ENCODE measurements at places on chromosomes 4 and X.

GRCh38 chrX:1386338-1387127 is 5.4 kb downstream of the SLC25A6 start:
- DNase-seq: no peak

DNA sequence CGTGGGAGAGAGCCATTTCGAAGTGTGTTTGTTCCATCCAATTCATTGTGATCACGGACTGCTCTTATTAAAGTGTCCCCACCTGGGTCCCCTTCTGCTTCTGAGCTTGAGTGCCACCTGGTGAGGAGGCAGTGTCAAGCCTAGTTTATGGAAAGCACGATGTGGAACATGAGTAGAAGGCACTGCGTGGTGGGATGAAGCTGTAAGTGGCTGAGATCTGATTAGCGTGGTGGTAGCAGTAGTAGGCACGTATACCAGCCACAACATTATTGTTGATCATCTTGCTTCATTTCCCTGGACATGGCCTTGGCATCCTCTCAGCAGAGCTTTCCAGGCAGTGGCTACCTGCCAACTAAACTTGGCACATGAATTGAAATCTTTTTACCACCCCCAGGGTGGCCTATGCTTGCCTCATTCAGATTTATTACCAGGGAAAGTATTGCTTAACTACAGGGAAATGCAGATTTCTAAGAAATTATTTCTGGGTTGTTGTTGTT is 46.4 kb downstream of the GPAT3 start:
- DNase-seq: no peak

GRCh38 chr4:150952167-150952845 is 62.8 kb downstream of the LRBA start:
- DNase-seq: no peak

- DNase-seq: no peak
Measured at GRCh38 chr4:76494871-76495590, 60.0 kb downstream of the SHROOM3 start.

DNA sequence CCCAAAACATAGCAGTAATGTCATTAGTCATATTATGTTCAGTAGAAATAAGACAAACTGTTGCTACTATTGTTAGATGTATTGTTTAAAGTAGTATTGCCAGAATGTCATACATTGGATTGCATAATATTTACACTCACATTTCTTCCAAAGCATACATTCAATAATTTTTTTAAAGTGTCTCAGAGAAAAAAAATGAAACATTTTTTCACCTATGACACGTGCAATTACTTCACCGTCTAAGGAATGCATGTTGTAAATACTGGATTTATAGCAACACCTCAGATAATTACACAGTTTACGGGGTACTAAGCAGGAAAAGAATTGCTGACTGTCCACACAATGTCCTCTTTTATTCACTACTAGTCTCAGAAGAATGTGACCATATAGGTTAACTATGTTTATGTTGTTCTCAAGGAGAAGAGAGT is 162.1 kb downstream of the PCDH18 start:
- peak; percentile 63 for DNase-seq

DNA sequence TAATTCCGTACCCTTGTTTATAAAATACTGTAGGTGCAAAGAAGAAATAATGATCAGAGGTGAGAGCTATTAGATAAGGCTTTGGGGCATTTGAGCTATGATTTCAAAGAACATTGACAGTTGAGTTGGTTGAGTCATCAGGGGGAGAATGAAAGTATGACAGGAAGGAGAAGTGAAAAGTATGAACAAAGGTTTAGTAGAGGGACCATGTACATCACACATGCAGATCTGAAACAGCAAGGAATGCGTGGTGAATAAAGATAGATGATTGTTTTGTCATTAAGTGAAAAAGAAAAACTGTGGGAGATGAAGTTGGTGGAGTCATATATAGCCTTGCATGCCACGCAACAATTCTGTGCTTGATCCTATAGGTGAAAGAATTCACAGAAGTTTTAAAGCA is 163.1 kb downstream of the ARAP2 start:
- no peak for DNase-seq

- peak; percentile 24 for DNase-seq
Measured at GRCh38 chr4:149370785-149371420, 444.7 kb downstream of the IQCM start.

DNA sequence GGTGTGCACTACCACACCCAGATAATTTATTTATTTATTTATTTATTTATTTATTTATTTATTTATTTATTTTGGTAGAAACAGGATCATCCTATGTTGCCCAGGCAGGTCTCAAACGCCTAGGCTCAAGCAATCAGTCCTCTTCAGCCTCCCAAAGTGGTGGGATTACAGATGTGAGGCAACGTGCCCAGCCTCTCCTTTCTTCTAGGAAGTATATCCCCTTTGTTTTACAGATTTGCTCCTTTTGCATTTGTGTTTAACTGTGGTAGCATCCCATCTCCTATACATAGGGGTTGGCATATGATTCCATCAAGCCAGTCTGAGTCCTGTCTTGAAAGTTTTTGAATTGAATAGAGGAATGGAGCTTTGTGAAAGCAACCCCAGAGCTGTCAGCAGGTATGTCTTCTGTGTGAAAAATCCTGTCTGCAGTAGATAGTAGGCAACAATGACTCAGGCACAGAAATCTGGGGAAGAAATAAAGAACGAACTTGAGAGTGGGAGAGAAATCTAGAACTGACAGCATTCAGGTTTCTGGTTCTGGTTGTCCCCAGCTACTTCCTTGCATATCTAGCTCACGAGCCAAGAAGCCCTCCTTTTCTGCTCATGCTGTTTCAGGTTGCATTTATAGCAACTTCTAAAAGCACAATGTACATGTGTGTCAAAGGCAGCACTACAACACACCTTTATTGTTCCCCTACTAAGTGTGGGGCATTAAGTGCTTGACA is 113.7 kb upstream of the LSM6 start:
- DNase-seq: no peak

DNA sequence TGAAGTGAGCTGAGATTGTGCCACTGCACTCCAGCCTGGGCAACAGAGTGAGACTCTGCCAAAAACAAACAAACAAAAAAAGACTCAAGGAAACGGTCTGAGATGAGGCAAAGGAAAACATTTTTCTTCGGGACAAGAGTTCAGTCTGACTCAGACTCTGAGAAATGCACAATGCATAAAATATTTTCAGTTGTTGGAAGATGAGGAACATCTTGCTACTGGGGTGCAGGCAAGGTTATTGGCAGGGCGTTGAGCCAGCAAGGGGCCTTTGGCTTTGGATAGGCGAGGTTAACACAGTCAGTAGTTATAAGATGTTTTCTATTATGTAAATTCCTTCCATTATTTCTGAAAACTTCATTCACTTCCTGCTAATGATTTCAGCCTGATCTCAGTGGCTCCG is 96.1 kb upstream of the VCX start:
- no peak for DNase-seq

DNA sequence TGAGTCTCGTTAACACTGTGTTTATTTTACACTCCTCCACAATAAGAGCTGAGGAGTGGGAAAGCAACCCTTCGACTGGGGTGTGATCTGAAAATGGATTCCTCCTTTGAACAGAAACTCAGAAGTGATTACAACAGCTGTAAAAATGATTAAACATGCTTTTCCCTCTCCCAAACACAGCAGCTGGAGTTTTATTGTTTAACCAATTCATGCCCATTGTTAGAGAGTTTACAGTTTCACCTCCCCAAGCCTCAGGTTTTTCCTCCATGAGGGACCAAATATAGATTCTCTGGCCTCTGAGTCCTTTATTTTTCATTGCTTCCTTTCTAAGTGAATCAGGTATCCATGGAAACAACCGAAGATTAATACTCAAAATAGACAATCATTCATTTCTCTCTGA is 263.0 kb upstream of the TAPT1 start:
- no peak for DNase-seq

DNA sequence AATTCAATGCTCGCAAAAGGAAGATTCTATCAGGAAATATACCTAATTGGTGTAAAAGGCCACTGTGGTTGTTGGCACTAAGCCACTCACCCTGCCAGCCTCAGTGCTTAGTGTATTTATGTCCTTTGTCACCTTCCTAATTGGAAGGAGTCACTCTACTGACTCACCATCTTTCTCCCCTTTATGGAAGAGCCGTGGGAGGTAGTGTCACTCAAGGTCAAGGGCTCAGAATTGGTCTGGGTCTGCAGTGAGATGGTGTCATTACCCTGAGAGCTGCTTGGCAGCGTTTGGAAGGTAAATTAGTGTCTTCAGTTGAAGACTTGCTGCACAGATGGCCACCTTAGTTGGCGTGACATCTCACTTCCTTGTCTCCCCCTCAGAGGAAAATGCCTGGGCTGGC is 41.7 kb upstream of the CDKN2AIP start:
- DNase-seq: no peak
